H1 (cell line): ENCODE measurements at places on chromosomes 2 and 18.

DNA sequence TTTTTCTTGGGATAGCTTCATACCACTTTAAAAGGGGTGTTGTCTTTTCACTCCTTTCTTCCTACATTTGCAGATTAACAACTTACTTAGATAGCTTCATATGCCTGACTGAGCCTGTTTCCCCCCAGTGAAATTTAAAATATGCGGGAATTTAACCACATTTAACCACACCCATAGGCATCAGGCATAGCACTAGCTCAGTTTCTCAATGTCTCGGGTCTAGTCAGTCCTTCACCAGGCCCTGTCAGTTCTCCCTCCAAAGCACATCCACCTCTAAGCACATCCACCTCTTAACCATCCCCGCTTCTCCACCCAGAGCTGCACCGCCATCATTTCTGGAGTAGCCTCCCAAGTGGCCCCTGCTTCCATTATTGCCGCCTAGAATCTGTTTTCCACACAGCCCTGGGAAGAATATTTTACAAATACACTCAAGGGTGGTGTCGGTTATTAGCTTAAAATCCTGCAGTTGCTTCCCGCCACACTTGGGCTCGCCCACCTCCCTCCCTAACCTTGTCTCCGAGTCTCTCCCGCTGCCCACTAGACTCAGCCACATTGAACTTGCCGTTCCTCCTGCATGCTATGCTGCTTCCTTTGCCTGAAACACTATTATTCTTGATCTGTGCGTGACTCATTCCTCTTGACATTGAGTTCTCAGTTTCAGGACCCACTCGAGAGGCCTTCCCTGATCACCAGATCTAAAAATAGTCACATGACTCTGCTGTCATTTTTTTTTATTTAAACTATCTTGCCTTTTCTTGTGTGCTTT is 68.3 kb downstream of the SPTBN1 start:
- peaks cover 3% of the 10 kb centered on the region; the same call in 1 of the 2 replicates for H3K4me1 ChIP-seq
- no peak overlapping the region for H3K4me3 ChIP-seq
- no peak overlapping the region for H3K27ac ChIP-seq
- no peak for DNase-seq

GRCh38 chr2:24785671-24786321 is 7.4 kb downstream of the PTRHD1 start:
- H3K27ac ChIP-seq: no peak overlapping the region
- H3K4me3 ChIP-seq: no peak overlapping the region
- H3K36me3 ChIP-seq: 0 out of 2 replicates have a peak, but pooled peaks cover 3% of the 10 kb centered on the region
- H3K27me3 ChIP-seq: no peaks in the 10 kb centered on the region
- DNase-seq: no peak

DNA sequence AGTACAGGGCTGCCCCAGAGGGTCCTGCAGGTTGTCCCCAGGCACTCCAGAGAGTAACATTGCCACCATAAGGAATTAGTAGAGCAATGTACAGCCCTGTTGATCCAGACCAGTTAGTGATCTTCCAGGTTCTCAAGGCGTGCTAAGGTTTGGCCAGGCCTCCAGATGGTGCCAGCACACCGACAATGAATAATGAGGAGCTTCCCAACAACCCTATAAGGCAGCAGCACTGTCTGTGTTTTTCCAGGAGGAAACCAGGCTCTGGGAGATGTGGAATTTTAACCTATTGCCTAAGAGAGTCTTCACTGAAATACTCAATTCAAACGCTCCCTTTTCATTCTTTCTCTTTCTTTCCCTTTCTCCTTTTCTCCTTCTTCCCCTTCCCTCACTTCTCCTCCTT is 122.1 kb downstream of the MGAT5 start:
- no peak for DNase-seq
- H3K36me3 ChIP-seq: no peaks in the 10 kb centered on the region
- H3K27ac ChIP-seq: no peak overlapping the region
- H3K4me3 ChIP-seq: no peak overlapping the region
- no peaks in the 10 kb centered on the region for H3K27me3 ChIP-seq

DNA sequence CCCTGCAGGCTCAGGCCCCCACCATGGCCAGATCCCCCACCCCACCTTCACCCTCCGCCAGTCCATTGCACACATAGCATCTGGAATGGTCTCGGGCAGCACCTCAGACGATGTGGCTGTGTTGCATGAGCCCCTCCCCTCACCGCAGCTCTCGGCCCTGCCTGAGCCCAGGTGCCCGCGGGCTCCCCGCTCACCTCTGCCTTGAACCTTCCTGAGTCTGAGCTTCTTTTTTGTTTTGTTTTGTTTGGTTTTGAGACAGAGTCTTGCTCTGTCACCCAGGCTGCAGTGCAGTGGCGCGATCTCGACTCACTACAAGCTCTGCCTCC is 20.1 kb downstream of the RRM2 start:
- no peak overlapping the region for H3K4me3 ChIP-seq
- H3K27me3 ChIP-seq: no peaks in the 10 kb centered on the region
- DNase-seq: no peak
- peaks cover 10% of the 10 kb centered on the region; the same call in 1 of the 2 replicates for H3K36me3 ChIP-seq
- H3K27ac ChIP-seq: no peak overlapping the region

DNA sequence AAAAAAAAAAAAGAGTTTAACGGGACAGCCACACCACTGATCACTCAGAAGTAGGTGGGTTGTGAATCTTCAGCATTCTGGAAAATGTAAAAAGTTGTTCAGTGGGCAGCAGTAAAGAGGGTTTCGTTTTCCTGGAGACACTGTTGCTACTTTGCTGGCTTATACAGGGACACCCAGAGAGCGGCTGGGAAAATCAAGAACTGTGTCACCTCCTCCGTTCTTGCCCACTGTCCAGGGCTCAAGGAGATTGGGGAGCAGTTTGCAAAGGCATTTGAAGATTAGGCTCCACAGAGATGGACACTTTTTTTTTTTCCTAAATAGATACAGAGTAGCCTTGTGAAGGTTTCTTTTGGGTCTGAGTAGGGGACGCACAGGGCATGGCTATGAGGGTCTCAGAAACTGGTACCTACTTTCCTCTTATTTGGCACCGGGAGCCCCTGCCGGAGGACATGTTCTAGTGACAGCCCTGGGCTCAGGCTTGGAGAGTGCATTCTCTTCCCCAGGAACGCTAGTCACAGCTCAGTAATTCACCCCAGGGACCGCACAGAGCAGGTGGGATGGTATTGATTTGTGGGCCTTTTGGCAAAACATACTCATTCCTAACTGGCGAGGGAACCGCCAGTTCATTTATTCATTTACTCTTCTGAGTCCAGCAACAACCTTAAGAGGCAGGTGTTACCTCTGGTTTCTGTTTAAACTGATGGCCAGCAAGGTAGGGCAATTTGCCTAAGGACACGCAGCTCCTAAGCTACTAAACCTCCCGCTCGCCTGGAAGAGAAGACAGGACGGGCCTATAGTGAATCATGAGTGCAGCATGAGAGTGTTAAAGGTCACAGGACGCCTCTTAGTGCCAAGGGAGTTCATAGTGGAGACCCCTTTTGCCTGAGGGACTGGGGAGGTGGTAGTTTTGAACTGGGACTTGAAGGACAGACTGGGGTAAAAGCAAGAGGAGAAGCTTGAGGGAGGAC is 53.1 kb downstream of the HPCAL1 start:
- no peak overlapping the region for H3K4me3 ChIP-seq
- no peaks in the 10 kb centered on the region for H3K4me1 ChIP-seq
- no peaks in the 10 kb centered on the region for H3K27me3 ChIP-seq
- H3K27ac ChIP-seq: no peak overlapping the region
- H3K36me3 ChIP-seq: no peaks in the 10 kb centered on the region

DNA sequence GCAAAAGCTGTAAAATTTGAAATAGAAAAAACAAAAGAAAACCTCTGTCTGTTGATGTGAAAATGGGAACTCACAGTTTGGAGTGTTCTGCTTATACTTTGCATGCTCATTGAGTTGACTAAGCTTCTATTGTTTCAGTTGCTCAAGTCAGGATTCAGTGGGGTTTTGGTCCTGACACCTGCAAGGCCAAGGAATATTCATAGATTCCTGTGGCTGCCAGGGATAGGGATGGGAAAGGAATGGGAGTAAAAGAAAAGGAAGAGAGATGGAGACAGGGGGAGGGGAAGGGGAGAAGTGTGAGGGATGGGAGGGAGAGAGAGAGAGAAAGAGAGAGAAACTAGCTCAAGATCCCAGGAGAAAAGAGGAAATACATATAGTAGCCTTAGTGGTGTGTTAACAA is 1.3 kb downstream of the CPS1 start:
- H3K27ac ChIP-seq: no peak overlapping the region
- H3K4me3 ChIP-seq: no peak overlapping the region; the same call in 1 of the 2 replicates
- no peaks in the 10 kb centered on the region for H3K36me3 ChIP-seq

GRCh38 chr2:69366-70344 is 23.4 kb upstream of the FAM110C start:
- DNase-seq: no peak
- peaks cover 10% of the 10 kb centered on the region for H3K4me1 ChIP-seq
- H3K27me3 ChIP-seq: no peaks in the 10 kb centered on the region
- H3K36me3 ChIP-seq: no peaks in the 10 kb centered on the region

GRCh38 chr2:164205347-164205746 is 415.9 kb downstream of the GRB14 start:
- no peaks in the 10 kb centered on the region for H3K4me1 ChIP-seq
- no peak overlapping the region for H3K27ac ChIP-seq
- DNase-seq: no peak
- H3K4me3 ChIP-seq: no peak overlapping the region

DNA sequence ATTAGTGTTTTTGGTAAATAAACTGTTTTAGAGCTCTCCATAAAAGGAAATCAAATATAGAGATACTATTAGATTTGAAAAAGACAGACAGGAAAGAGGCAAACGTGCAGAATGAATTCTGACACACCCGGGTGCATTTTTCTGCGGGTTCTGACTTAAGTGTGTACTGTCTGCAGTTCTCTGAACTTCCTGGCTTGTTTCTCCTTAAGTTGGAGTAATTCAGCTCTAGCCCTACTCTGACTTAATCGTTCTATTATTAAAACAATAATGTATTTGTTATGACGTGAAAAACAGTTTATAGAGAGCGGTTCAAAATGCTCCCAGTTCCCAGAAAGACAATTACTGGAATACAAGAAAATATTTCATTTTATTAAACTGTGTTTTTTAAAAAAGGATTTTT is 305.9 kb downstream of the ARHGAP15 start:
- H3K27ac ChIP-seq: no peak overlapping the region
- H3K4me3 ChIP-seq: no peak overlapping the region
- H3K27me3 ChIP-seq: no peaks in the 10 kb centered on the region
- H3K4me1 ChIP-seq: no peaks in the 10 kb centered on the region
- no peak for DNase-seq

- no peaks in the 10 kb centered on the region for H3K36me3 ChIP-seq
- H3K4me1 ChIP-seq: no peaks in the 10 kb centered on the region
- no peaks in the 10 kb centered on the region for H3K27me3 ChIP-seq
- no peak overlapping the region for H3K4me3 ChIP-seq
- no peak overlapping the region for H3K27ac ChIP-seq
- no peak for DNase-seq
These were observed 11.4 kb upstream of the MBD2 start for GRCh38 chr18:54235871-54236270.

- H3K27ac ChIP-seq: no peak overlapping the region
- peaks cover 4% of the 10 kb centered on the region for H3K4me1 ChIP-seq
- DNase-seq: peak; percentile 84
These were observed 17.3 kb upstream of the CYS1 start for GRCh38 chr2:10097352-10098148.

DNA sequence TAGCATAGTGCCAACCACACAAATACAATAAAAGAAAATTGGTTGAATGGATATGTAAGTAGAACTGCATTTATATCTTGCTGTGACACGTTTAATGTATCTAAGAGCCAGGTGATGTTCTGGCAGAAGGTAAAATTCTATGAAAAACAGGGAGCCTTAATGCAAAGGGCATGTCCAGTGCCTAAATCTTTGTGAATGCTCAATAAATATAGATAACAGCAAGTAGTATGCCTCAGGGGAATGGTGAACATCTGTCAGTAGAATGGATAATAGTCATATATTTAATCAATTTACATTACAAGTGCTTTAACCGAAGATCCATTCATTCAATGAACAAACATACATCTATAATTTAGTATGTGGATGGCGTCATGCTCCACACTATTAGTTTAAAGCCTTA is 43.7 kb upstream of the NYAP2 start:
- DNase-seq: no peak
- no peaks in the 10 kb centered on the region for H3K4me1 ChIP-seq
- no peak overlapping the region for H3K4me3 ChIP-seq
- no peaks in the 10 kb centered on the region for H3K27me3 ChIP-seq

- H3K36me3 ChIP-seq: no peaks in the 10 kb centered on the region
- H3K4me3 ChIP-seq: no peak overlapping the region
- H3K27ac ChIP-seq: no peak overlapping the region
- H3K27me3 ChIP-seq: no peaks in the 10 kb centered on the region
- no peaks in the 10 kb centered on the region for H3K4me1 ChIP-seq
- no peak for DNase-seq
These were observed 598.2 kb upstream of the KLHL29 start for GRCh38 chr2:22786817-22787216.

DNA sequence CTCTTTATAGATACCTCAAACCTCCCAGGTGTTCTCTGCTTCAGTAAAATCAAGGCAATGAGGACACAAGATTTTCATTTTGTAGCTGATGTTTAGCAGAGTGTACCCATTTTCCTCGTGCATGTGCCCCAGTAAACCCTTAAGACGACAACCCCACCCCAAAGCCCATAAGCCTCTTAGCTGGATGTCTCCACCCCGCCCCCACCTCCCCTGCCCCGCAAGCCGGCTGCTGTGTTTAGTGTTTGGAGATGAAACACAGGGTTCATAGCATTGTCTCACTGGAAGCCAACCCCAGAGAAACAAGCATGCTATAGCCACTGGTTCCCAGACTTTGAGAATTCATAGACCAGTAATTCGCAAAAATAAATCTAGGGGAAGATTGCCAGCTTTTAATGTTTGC is 5.8 kb upstream of the SAG start:
- no peak overlapping the region for H3K27ac ChIP-seq
- H3K27me3 ChIP-seq: no peaks in the 10 kb centered on the region
- H3K4me3 ChIP-seq: no peak overlapping the region
- no peak for DNase-seq
- H3K4me1 ChIP-seq: no peaks in the 10 kb centered on the region

GRCh38 chr2:98034745-98035144 is 39.0 kb upstream of the TMEM131 start:
- no peaks in the 10 kb centered on the region for H3K27me3 ChIP-seq
- H3K4me3 ChIP-seq: no peak overlapping the region
- no peak for DNase-seq

DNA sequence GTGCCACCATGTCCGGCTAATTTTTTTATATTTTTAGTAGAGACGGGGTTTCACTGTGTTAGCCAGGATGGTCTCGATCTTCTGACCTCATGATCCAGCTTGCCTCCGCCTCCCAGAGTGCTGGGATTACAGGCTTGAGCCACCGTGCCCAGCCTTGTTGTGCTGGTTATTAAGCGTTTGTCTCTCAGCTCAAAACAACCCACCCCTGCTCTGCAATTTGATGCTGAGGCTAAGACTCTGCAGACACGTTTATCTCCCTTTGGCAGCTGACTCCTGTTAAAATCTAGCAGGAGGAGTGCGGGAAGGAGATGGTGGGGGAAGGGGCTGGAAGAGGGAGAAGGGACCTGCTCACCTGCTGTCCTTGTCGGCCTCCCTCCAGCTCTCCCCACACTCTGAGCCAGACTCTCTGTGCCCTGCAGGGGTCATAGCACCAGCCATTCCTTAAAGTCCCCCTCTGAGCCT is 29.9 kb upstream of the IMPA2 start:
- no peaks in the 10 kb centered on the region for H3K27me3 ChIP-seq
- no peak overlapping the region for H3K27ac ChIP-seq
- H3K36me3 ChIP-seq: no peaks in the 10 kb centered on the region
- no peak overlapping the region for H3K4me3 ChIP-seq
- no peak for DNase-seq
- peaks cover 3% of the 10 kb centered on the region for H3K4me1 ChIP-seq
